Epithelial cell of prostate (primary cell): ENCODE measurements at places on chromosomes 7 and 10.

GRCh38 chr7:118708741-118709140 lies 484.2 kb downstream of the ANKRD7 start:
- DNase-seq, result no peak

- no peak for DNase-seq
Measured at GRCh38 chr7:67435894-67436535, 439.4 kb downstream of the TYW1 start.

GRCh38 chr7:21028186-21028585 lies 241.5 kb upstream of the SP8 start:
- no peak for DNase-seq

- no peak for DNase-seq
Measured at GRCh38 chr10:5812283-5813090, 747 bp downstream of the GDI2 start.

GRCh38 chr7:119348491-119348890 lies 924.5 kb upstream of the KCND2 start:
- no peak for DNase-seq

DNA sequence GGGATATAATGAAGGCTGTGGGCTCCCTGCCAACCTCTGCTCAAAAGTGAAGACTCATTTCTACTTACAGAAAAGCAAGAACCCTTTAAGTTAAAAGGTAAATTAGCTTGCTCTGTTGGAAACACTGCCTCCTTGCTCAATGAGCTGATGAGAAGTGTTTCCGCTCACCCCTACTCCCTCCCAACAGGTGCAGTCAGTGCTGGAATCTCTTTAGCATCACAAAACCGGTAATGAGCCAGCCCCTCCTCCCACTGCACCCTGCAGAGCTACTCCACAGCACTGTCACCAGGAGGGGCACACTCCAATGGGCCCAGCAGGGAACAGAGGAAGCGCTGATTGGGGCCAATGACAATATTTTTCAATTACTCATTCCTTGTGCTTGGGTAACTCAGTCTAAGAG lies 262.5 kb downstream of the TCERG1L start:
- no peak for DNase-seq

- DNase-seq, result no peak
Measured at GRCh38 chr7:73831834-73832651, 1.2 kb downstream of the CLDN4 start.

- DNase-seq, result peak; percentile 87
Measured at GRCh38 chr7:20219446-20220292, 2.5 kb upstream of the MACC1 start.

DNA sequence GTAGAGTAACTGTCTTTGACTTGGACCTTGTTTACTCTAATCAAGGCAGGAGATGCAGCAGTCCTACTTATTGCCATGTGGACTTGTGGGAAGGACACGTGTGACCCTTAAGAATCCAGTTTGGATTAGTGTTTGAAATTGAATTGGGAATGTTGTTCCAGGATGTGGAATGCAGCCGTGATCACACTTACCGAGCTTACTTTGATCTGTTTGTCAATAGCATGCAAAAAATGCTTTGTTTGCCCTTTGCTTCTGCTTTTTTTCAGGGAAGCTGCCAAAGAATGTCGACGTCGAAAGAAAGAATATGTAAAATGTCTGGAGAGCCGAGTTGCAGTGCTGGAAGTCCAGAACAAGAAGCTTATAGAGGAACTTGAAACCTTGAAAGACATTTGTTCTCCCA lies 84.7 kb downstream of the CREM start:
- no peak for DNase-seq

DNA sequence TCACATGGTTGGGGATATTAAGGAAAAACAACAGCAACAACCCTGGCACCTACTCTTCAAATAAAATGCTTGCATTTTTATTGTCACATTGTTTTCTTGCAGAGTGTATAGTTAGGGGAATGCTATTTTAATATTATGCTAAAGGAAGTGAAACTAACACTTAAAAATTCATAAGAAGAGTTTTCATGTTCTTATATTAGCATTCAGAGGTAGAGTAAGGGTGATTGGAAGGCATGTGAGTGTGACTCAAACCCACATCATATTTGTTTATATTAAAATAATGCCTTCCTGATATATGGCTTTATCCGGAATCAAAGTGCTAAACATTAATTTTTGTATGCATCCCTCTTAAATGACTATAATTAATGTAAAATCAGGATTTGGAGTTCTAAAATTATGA lies 59.8 kb upstream of the TES start:
- no peak for DNase-seq

GRCh38 chr10:109957092-109957797 lies 33.9 kb upstream of the XPNPEP1 start:
- DNase-seq, result no peak

DNA sequence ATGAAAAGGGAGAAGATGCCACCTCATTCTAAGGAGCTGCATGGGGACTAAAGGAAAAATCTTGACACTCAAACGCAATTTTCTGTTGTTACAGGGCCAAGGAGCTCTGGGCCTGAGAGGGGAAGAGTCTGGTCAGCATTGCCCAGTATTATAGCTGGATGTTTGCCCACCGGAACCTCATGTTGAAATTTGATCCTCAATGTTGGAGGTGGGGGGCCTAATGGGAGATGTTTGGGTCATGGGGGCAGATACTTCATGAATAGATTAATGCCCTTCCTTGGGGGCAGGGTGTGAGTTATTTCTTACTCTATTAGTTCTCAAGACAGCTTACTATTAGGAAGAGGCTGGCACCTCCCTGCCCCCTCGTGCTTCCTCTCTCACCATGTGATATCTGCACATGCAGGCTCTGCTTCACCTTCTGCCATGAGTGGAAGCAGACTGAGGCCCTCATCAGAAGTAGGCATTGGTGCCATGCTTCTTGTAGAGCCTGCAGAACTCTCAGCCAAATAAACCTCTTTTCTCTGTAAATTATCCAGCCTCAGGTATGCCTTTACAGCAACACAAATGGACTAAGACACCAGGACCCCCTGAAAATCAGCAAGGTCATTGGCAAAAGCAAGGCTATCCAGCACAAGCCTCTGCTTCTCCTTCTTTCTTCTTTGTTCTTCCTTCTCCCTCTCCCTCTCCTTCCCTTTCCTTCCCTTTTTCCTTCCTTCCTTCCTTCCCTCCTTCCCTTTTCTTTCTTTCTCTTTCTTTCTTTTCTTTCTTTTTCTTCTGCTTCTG lies 15.1 kb downstream of the GCK start:
- DNase-seq, result no peak

GRCh38 chr7:32865448-32866030 lies 26.0 kb downstream of the KBTBD2 start:
- no peak for DNase-seq

GRCh38 chr10:86710987-86711512 lies 42.7 kb downstream of the LDB3 start:
- peak; percentile 16 for DNase-seq
